GM12892 (cell line): ENCODE measurements at places on chromosomes 5 and 9.

DNA sequence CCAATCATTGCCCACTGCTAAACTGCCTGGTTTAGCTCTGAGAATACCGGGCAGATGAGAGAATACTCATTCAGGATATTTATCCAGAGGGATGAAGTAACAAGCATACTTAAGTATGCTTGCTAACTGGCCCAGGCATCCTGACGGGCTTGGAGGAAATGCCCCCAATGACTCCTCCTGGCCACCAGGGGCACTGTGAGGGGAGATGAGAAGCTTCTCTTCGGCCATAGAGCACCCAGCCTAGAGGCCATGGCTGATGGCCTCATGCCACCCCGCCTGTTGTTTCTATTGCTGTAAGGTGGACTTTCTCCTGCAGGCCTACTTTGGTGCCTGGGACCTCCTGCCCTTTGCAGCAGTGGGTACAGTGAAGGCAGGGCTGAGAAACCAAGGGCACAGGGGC is 134.5 kb upstream of the FSTL4 start:
- DNase-seq: no peak

DNA sequence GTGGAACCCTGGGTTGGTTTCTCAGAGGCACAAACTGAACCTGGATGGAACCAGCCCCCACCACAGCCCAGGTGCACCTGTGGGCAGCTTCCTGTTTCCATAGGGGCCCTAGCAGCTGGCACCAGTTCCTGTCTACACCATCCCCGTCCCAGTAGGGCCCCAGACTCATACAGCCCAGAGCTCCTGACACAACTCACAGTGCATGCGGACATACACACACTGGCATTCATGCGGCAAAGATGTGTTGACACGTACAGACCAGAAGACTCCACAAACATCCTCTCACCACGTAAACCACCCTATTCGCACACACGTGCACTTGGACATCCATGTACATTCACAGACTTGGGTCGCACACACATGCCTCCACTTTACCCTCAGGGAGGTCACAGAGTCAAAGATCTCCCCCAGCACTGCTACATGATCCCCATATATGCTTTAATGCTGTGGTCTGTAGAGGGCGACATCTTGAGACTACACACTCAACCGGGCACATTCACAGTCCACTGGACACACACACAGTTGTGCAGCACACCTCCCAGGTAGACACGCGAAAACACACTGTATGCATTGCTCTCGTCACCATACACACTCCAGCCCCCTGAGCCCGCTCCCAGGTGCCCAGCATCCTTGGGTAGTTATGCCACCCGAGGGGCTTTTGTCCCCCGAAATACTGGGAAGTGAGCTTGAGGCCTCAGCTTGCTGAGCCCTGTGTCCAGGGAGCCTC is 22.4 kb downstream of the CXXC5 start:
- peak; percentile 66 for DNase-seq

DNA sequence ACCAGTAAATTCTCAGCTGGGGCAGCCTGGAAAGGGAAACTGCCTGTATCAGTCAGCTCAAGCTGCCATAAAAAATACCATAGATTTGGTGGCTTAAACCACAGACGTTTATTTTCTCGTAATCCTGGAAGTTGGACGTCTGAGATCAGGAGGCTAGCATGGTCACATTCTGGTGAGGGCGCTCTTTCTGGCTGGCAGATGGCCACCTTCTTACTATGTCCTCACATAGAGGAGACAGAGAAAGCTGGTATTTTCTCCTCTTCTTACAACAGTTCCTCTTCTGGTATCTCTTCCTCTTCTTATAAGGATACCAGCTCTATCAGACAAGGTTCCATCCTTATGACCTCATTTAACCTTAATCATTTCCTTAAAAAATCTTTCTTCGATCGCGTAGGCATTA is 50.5 kb upstream of the RFX3 start:
- DNase-seq: no peak

DNA sequence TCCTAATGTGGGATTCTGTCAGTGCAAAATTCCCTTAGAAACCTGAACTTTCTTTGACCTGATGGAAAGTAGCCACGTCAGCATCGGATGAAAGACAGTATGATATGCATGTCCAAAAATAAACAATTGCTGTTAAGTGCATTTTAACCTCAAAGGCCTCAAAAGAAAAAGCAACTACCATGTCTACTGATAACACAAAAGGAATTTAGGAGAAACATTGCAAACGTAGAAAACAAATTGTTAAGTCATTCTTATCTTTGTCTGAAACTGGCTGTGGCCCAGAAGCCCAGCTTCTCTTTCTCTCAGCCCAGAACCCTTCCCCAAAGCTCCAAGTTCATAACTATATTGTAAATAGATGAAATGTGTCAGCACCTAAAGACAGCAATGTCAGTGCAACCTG is 11.1 kb upstream of the LHFPL2 start:
- no peak for DNase-seq

- no peak for DNase-seq
Observed at GRCh38 chr9:93087971-93088655, 7.9 kb upstream of the CARD19 start.

DNA sequence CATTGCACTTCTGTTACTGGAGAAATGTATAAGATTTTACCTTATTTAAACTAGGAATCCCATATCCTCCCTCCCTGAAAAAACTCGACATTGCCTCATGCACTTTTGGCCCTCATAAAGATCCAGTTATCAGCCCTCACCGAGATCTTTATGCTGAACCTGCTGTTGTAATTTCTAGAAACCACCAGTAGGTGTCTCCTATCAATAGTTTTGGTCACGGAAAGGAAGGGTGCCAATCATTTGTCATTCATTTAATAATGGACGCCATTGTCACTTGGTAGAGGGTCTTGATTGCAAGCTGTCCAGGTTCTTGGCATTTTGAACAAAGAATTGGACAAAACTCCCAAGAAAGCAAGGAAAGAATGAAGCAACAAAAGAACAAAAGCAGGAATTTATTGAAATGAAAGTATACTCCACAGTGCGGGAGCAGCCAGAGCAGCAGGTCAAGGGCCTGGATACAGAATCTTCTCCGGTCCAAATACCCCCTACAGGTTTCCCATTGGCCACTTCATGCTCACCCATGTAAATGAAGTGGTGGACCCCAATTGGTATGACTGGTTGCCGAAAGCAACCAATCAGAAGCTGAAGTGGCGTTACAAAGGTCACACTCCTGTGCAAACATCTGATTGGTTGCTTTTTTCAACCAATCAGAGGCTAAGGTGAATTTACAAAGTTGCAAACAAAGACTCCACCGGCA is 524.3 kb downstream of the PSAT1 start:
- DNase-seq: no peak

- no peak for DNase-seq
Observed at GRCh38 chr5:107513337-107514085, 157.2 kb downstream of the EFNA5 start.

GRCh38 chr5:176573564-176574296 is 24.6 kb downstream of the CDHR2 start:
- peak; percentile 87 for DNase-seq

GRCh38 chr9:75878488-75878860 is 12.0 kb upstream of the PCSK5 start:
- DNase-seq: no peak

- no peak for DNase-seq
Observed at GRCh38 chr9:112753725-112754124, 3.2 kb downstream of the SNX30 start.

DNA sequence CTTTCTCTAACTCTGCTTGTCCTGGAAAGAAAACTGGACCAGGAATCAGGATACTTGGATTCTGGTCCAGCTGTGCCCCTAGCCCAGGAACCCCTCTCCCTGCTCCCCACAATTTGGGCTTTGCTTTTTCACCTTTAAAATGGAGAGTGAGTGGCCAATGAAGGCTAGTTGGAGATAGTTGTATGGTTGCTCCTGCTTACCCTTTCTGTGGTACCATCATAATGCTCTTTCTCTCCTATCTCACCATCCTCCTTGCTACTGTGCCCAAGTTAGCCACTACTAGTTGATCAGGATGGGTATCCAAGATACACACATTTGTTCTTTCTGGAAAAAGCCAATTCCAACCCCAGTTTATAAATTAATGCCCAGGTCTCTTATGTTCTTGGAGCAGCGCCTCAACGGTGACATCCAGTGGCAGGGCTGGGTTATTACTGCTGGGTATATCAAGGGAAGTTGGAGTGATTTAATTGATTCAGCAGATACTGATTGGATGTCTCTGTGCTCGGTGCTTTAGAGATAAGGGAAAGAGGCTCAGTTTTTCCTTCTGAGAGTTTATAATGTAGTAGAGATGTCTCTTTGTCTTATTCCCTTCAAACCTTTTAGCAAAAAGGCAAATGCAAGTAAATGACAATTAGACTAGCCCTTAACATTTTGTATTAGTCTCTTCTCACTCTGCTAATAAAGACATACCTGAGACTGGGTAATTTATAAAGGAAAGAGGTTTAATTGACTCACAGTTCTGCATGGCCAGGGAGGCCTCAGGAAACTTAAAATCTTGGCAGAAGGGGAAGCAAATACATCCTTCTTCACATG is 38.5 kb downstream of the FAXDC2 start:
- peak; percentile 42 for DNase-seq

- DNase-seq: no peak
Observed at GRCh38 chr9:69139596-69139995, 34.5 kb upstream of the TJP2 start.

DNA sequence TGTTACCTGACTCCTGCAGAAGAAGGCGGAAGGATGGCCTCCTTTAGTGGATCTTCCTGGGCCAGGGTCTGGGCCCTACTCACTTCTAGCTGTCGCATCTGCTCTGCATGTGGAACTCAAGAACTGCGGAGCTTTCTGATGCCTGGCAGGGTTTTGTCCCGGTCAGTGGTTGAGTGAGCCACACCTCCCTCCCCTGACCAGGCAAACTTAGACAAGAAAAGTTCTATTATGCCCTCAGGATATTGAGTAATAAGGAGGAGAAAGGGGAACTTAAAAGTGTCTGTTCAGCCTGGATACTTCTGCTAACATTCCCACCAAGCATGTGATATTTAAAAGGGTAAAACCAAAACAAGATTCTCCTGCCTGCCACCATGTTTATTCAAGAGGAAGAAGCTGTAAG is at the start of gene FYB1:
TSS of gene FYB1 (minus strand) at position 127 of the 400 bp plus-strand sequence. CDS start 16,603 bp downstream, outside the sequence.
- DNase-seq: no peak
